ENCODE measurements at places on chromosomes 7 and 10.

GRCh38 chr7:20464891-20465290 is 134.2 kb downstream of the ITGB8 start:
- DNase-seq: no peak

- DNase-seq: no peak
These were observed 92.3 kb downstream of the CCDC7 start for GRCh38 chr10:32538256-32538655.

GRCh38 chr7:104328970-104329825 is 795 bp downstream of the LHFPL3 start:
- DNase-seq: no peak

DNA sequence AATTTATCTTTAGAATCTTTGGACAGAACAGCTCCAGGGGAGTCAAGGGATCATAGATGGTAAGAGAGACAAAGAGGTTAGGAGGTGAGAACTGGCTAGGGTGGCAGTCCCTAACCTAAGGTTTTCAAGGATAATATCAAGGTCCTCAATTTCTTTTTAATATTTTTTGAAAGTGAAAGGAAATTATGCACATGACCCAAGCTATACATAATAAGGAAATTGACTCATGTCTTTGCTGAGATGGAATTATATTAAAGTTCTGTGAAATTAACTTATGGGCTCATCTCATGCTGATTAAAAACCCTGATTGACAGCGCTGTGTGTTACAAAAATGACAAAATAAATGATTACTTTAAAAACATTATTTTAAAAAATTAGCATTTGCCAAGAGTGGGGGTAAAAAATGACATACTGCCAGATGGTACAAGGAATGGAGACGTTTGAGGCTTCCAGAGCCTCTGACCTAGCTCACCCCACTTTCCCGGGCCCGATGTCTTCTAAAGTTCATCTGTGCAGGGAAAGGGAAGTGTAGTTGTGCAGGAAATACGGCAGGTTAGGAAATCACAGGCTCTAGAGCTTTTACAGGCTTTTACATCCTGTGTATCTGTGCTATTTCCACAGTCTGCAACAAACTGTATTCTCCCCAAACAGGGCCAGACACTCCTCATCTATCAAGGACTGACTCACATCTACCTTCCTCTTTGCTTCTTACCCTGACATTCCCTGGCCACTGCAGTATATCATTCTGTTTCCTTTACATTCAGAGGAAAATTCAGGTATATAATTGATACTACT is 185.6 kb upstream of the PRSS58 start:
- DNase-seq: no peak

- DNase-seq: no peak
These were observed 67.5 kb downstream of the DNAJC12 start for GRCh38 chr10:67770537-67770936.

GRCh38 chr7:141649865-141650634 is 51.9 kb downstream of the DENND11 start:
- no peak for DNase-seq

GRCh38 chr10:5079306-5079830 is 14.8 kb upstream of the AKR1C3 start:
- DNase-seq: no peak

GRCh38 chr7:138608275-138608674 is 92.9 kb downstream of the SVOPL start:
- no peak for DNase-seq
